ENCODE measurements at places on chromosomes 3 and 15.

DNA sequence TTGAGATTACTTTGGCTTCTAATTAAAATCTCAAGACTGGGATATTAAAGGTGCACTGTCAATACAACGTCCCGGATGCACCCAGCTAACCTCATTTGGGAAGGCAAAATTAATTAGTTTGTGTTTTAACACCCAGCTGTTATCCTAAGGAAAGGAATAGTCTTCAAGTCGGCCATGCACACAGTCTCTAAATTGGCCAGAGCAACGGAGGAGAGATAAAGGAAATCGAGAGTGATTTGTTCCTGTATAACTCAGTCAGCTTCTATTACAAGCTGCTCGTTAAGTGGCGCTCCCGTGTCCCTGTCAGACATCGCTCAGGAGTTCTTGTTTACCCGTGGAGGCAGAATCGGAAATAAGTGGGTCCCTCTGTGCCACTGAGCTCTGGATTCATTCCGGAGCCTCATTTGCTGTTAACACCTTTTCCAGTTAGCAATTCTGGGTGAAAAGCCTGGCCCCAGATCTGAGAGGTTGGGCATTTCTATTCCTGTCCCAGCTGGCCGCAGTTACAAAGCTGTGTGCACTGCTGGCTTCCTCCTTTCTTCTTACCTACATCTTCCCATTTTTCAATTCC, 63.9 kb downstream of the ST8SIA2 start:
- no peak for DNase-seq

DNA sequence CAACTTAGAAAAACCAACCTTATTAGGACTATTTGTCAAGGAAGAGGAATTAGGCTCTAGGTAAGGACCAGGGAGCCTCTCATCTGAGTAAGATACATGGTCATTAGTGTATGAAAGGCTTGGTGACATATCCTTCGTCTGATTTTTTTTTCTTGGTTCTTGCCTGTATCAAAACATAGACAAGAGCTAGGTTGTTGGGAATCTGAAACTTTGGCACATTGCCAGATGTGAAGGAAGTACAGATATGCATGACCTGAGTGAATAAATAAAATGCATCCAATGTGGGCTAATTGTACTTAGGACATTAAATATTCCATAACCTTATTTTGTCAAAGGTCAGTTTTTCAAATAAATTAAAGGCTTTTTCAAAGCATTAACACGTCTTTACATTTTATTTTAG, 151.8 kb downstream of the SYNPR start:
- DNase-seq, result no peak

DNA sequence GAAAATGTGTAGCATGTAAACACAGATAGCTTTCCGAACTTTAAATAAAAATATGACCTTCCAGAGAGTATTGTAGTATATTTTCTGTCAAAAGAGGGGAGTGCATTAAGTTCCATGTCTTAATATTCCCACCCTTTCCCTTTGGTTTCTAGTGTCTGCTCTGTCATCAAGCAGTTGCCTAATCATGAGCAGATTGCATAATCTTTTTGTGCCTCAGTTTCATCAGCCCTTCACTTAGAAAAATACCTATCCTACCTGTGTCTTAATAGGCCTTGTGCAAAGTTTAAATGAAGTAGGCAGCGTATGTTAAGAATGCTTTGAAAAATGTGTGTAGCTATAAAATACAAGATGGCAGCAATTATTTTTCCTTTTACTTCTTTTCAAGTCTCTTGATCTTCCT, 52.8 kb downstream of the CALML4 start:
- no peak for DNase-seq

- DNase-seq, result no peak
Observed at GRCh38 chr3:136120373-136121348, 75.5 kb downstream of the MSL2 start.

DNA sequence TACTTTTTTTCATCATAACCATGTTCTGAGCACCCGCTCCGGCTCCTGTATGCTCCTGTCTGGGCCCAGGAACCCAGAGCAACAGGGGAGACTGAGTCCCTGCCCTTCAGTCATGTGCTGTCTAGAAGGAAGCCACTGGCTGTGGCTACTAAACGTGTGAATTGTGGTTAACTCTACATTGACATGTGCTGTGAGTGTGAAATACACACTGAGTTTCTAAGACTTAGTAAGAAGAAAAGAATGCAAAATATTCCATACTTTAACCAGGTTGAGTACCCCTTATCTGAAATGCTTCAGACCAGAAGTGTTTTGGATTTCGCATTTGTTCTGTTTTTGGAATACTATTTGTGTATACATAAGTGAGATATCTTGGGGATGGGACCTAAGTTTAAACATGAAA, 42.8 kb upstream of the CGNL1 start:
- no peak for DNase-seq

DNA sequence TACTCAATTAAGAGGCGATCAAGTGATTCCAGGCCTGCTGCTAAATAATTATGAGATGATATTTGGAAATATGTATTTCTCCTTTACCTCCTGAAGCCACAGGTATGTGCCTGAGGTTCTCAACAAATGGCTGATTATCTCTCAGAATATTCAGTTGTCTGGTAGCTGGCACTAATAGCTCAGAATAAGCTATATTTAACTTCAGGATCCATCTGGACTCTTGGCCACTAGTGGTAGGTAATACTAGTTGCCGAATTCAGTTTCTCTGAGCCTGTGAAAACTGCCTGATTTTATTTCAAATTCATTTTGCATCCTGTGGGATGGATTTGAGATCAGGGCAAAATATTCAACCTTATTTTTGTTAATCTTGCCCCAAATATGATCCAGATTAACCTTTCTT, 499.0 kb downstream of the DIPK2A start:
- DNase-seq, result no peak

DNA sequence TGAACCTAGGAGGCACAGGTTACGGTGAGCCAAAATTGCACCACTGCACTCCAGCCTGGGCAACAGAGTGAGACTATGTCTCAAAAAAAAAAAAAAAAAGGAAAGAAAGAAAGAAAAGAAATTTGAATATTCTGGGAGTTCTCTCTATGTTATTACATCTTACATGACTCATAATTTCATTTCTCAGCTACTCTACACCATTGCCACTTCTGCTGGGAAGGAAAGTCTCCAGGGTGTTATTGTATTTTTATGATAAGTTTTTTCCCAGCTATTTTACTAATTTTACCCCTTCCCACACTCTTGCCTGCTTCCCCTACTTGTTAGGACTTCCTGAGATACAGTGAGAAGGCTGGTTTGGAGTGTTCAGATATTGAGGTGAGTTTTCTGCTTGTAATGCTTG, 69.7 kb upstream of the UMPS start:
- no peak for DNase-seq

- no peak for DNase-seq
Observed at GRCh38 chr15:64845183-64845611, 3.5 kb downstream of the PLEKHO2 start.

DNA sequence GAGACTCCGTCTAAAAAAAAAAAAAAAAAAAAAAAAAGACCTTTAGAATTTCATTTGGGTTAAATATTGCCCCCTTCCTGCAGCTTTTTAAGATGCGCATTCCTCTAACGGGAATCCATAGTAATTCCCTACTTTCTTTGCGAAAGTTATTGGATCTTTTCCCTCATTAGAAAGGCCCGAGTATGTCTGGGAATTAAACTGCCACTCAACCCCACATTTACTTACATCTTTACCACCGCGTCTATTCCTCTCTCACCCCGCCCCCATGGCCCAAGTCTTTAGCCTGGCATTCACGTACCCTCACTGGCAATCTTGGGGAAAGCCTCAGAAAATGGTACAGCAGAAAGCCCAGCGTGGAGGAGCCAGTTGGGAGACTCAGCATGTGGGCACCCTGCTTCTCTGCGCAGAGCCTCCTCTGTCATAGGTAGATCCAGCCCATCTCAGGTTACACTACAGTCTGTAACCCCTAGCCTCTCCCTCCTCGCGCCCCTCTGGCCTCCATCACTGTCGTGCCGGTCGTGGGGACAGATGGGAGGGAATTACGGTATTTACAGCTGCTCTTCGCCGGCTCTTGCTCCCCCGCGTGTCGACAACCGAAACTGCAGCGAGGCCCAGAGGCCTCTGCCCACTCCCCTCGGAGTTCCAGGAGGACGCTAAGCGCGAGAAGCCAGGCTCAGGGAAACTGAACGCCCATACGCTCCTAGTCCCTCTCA, 6.4 kb upstream of the ANKDD1A start:
- DNase-seq, result peak; percentile 63

GRCh38 chr3:132435224-132435910, 18.1 kb downstream of the DNAJC13 start:
- no peak for DNase-seq

DNA sequence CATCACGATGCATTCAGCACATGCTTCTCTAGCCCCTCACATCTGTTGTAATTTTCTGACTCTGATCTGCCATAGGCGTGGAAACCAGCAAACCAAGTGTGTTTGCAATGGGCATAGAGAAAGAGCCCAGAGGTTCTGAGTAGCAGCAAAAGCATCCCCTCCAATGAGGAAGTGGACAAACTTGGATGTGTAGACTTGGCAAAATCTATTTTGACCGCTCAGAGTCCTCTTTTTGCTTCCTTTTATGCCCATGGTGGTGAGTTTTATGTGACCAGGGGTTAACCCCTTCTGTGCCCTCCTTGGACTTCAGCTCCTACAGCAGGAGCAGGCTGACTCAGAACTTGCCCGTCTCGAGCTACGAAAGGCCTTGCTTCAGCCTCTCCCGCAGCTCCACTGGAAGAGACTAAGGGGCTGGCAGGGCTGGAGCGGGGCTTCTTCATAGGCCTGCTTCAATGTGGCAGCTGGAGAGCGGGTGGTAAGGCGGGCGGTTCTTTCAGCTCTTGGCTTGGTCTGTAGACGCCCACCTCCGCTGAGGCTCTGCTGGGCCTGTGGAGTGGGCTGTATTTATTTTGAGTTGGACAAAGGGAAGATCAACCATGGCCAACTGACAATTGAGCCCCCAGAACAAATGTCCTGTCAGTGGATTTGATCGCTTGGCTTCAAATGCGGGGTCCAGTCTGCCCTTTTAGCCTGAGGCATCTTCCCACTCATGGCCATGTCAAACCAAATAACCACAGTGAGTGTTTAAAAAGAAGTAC, 6.5 kb upstream of the ETV5 start:
- no peak for DNase-seq

All from stimulated activated CD8-positive, alpha-beta memory T cell treated with anti-CD3 and anti-CD28 coated beads, Interleukin-7, amount 100 ng/mL, for 24 hours (primary cell).